ENCODE measurements at places on chromosomes 2 and 18.

DNA sequence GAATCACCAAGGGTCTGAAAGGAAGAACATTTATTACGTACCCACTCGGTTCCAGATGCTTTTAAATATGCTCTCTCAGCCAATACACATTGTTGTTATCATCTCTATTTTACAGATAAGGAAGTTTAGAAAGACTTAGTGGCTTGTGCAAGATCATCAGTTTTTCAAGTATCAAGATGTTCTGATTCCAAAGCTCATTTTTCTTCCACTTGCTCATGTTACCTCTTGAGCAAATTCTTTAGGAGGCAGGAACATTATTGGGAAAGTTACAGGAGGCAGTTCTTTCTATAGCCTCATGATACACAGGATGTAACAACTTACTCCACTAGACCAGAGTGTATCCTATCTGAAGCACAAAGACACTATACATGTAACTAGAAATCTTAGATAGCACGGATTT, 65.0 kb upstream of the MMADHC start:
- no peak for DNase-seq

GRCh38 chr2:194301946-194302345, 1355.1 kb upstream of the SLC39A10 start:
- no peak for DNase-seq

DNA sequence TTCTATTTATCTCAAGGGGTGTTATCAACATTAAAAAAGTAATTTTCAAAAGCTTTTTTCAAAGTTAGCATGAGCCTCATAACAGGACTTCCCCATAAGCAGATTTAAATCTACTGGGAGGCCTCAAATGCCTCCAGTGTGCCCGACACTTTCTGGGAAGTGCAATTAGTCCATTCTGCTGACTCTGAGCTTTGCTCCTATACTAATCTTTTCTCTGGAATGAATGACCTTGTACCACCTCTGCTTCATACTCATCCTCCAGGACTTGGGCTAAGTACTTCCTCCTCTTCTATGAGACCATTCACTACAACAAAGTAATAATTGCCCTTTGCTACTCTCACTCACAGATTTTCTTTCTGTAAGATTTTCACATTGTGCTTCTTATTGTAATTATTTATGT, 111.1 kb downstream of the RIT2 start:
- no peak for DNase-seq

DNA sequence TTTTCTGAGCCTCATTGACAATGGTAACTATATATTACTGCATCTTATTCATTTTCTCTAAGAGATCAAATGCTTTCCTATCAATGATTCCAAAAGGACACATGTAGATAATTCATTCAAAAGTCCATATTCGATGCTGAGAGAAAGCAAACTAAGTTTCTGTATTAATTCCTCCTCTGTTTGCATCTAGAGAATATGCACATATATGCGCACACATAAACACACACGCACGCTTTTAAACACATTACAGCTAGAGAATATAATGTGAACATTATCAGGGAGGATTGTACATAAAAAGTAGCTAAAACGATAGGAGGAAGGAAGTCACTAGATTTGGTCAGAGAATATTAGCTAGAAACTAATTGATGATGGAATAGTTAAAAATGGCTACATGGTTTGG, 379.0 kb upstream of the NETO1 start:
- no peak for DNase-seq

DNA sequence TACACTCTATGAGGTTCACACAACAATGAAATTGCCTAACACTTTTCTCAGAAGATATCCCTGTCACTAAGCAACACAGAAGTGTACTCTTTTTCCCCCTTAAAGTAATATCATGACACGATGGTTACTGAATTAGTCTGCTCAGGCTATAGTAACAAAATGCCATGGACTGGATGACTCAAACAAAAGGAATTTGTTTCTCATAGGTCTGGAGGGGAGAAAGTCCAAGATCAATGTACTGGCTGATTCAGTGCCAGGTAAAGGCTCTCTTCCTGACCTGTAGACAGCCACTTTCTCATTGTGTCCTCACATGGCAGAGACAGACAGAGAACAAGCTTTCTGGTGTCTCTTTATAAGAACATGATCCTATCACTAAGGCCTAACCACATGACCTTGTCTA, 211.9 kb downstream of the RBM43 start:
- DNase-seq, result no peak

- DNase-seq, result no peak
These were observed 169.6 kb downstream of the KCNS3 start for GRCh38 chr2:18047896-18048657.

DNA sequence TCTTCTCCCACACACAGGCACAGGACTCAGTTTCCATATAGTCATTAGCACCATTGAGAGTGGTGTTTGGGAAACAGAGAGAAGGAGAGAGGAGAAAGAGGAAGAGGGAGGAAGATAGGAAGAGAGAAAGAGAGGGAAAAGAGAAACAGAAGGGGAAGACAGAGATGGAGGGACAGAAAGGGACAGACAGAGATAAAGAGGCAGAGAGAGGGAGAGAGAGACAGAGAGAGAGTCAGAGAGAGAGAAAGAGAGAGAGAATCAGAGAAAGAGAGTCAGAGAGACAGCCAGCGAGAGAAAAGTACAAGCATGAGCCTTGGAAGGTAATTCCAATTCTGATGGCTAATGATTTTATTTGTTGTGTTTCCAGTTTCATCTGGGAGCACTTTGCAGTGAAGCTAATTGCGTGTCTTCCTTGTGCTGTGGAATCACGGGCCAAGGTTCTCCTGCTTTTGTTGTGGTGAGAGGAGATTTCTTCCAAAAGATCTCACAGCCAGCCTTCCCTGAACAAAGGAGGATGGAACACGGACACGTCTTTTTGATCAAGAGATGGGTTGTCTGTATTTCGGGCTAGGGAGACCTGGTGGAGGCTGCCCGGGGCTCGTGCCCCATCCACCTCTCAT, 153.6 kb upstream of the TWIST2 start:
- DNase-seq, result no peak

GRCh38 chr2:7649461-7650228, 732.4 kb downstream of the RNF144A start:
- no peak for DNase-seq

- DNase-seq, result no peak
These were observed 429 bp downstream of the C2orf76 start for GRCh38 chr2:119366161-119366648.

- DNase-seq, result no peak
These were observed 79.8 kb downstream of the RHOB start for GRCh38 chr2:20526708-20527107.

- DNase-seq, result no peak
These were observed 104.9 kb downstream of the TRABD2A start for GRCh38 chr2:84776011-84776410.

DNA sequence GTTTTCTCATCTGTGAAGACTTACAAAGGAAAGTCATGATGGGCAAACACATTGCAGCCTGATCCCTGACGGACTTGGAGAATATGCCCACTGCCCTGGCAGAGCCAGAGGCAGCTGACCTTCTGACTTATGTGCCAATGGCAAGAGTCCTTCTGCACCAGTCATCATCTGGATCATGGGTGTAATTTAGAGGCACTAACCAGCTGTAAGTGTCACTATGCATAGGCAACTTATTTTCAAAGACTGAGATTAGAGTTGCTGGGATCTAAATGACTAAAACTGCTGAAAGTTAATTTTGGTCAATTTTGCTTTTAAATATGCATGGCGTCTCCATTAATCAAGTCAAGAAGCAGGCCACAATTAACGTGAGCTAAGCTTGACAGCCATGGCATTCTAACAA, 261.2 kb downstream of the BCL11A start:
- DNase-seq, result no peak

GRCh38 chr2:111667542-111668273, 216.3 kb downstream of the ANAPC1 start:
- DNase-seq, result no peak

DNA sequence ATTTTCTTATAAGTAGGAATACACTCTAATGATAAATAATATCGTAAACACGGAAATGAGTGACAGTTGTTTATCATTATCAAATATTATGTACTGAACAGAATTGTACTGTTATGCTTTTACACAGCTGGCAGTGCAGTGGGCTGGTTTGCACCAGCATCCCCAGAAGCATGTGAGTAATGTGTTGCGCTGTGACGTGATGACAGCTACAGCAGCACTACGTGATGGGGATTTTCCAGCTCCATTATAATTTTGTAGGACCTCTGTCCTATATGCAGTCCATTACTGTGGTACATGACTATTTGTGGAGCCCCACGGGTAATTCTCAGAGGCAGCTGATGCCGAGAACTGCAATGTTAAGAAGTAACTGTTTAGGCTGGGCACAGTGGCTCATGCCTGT, 77.3 kb upstream of the ATG16L1 start:
- DNase-seq, result no peak

DNA sequence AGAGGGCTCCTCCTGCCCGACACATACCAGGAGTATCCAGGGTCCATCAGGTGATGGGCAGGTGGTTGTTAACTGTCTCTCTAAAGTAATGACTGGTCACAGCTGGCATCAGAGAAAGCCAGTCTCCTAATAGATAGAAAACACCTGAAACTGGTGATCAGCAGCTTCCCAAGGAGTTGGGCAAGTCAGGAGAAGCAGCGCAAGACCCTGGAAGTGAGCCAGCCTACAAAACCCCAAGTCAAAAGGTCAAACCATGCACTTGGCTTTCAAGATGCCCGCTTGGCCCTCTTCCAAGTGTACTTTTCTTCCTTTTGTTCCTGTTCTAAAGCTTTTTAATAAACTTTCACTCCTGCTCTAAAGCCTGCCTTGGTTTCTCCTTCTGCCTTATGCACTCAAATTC, 815.2 kb downstream of the DCDC2C start:
- no peak for DNase-seq

- no peak for DNase-seq
These were observed 490.6 kb downstream of the IRS1 start for GRCh38 chr2:226308986-226309385.

DNA sequence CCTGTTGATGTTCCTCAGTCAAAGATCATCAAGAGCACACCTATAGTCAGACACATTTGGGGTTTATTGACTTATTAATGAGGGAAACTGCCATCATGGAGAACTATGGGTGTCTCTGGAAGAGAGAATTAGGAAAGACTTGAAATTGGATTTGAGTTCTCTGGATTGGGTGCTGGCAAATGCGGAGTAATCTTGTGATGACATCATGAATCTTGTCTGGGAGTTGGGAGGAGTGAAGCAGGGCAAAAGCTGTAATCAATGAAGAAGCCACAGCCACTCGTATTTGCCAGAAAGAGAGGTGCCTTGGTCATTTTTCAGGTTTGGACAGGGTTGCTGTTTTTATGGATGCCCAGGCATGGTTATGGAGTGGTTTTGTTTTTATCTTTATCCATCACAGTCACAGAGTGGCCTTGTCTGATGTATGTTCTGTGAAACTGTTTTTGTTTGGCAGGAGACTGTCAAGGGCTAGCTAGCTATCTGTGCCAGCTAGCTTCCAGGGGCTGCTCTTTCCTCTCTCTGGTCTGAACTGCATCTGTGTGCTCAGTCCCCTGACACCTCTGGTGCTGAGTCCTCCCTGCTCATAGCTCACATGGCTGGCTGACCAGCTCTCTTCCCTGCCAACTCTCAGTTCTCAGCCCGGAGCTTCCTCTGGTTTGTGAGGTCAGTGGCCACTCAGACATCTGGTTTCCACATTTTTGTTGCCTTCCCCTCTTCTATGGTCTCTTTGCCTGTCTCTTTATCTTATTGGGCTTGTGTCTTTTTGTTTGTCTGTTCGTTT, 193.4 kb upstream of the RMP24 start:
- DNase-seq, result no peak

GRCh38 chr2:162013514-162014475, 60.2 kb downstream of the DPP4 start:
- DNase-seq, result no peak

GRCh38 chr2:9010866-9011265, 7.4 kb upstream of the MBOAT2 start:
- no peak for DNase-seq

DNA sequence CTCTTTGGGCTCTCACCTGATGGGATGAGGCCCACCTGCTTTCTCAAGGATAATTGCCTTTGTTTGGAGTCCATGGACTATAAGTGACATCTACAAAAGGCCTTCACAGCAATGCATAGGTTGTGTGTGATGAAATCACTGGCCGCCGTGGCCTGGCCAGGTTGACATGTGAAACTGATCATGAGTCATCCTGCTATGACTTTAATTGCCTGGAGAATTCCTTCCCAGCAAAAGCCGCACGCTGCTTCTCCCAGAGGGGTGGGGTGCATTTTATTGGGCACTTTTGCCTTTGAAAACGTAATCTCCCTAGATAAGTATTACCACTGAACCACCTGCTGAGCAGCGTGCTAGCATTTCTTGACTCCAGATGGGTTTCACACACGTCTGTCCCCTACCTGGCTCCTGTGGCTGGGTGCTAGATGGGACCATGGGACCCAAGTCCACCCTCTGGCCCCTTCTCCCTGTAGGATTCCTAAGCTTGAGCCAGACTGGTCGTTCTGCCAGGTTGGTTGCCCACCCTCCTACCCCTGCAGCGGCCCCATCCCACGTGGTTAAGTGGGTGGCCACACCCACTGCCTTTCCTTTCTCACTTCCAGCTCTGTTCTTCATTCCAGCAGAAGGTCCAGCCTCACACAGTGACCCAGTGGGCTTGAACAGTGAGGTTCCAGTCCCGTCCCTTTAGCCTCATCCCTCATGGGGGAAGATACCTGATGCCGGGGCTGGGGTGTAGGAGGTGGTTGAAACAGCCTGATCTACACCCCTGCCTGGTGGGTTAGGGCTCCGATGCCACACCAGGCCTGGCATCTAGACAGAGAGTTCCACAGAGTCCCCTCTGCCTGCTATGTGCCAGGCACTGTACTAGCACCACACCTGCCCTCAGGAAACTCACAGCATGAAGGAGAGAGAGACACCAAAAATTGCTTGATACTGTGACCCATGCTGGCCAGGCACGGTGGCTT, 89.6 kb downstream of the GBX2 start:
- DNase-seq, result no peak

- DNase-seq, result no peak
These were observed 59.0 kb downstream of the MOGAT1 start for GRCh38 chr2:222730366-222730999.

DNA sequence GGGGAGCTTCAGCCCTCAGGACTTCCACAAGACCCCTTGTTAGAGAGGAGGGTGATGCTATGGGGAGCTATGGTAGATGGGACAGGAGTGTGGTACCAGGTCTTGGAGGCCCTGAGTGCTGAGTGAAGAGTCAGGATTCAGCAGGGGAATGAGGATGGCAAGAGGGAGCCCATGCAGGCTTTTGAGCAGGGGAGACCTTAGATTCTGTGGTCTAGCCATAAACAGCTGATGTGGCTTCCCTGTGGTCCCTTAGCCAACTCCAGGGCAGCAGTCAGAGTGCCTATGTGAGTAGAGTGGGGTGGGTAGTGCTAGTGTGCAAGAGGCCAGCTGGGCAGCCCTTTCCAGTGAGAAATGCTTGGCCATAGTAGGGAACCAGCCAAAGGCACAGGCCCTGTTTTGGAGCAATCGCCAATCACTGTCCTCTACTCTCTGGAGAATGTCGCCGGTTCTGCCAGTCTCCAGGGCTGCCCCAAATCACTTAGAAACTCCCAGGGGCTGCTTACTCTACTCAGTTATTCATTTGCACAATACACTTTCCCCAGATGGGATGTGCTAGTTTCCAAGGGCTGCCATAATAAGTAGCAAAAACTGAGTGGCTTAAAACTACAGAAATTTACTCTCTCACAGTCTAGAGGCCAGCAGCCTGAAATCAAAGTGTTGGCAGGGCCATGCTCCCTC, 310.5 kb downstream of the SMAD2 start:
- no peak for DNase-seq

Measured in activated T-helper 1 cell treated with anti-CD3 and anti-CD28 coated beads, Interleukin-2, amount 50 U/mL, for 16 hours (primary cell).